ENCODE measurements at places on chromosomes 2 and 18.
A peak's percentile ranks its signal among the peaks of the same experiment; 100 is the strongest.

GRCh38 chr2:217016796-217017419, 157.0 kb upstream of the TNP1 start:
- no peak for DNase-seq

GRCh38 chr18:30957066-30957465, 85.5 kb downstream of the DSC3 start:
- DNase-seq, result no peak

DNA sequence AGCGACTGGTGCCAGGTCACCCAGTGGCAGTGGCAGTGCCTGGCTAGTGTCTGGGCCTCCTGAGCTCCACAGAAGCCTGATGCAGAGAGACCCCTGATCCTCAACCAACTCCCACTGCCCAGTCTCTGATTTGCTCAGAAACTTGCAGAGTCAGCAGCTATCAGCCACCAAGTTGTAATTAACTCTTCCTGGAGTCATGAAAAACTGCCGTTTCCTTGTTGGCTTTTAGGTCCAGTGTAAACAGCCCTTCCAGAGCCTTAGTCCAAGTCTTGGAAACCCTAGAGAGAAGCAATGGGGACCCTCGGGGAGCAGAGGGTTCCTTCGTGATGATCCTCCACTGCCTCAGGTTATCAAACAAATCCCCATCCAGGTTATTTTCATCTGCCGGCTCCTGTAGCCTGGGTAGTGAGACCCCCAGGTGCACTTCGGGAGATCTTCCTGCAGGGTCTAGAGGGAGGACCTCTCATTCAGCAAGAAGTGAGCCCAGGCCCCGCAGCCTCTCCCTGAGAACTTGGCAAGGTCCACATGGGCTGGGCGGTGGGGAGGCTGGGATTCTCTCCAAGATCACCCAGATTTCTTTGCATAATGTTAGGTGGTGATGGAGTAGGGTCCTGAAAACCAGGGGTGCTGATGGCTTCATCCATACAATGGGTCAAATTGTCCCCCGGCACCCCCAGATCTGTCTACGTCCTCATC, 137.7 kb upstream of the HDAC4 start:
- no peak for DNase-seq

DNA sequence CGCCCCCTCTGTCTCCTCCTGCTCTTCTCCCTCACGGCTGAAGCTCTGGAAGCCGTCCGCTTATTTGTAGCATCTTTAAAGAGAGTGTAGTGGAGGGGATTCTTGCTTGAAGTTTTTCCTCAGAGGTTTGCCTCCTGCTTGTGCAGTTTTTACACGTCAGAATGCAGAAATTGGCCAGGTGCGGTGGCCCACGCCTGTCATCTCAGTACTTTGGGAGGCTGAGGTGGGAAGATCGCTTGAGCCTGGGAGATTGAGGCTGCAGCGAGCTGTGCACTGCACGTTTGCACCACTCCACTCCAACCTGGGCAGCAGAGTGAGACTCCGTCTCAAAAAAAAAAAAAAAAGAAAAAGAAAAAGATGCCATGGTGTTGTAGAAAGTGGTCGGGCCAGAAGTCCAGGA, 69.0 kb downstream of the ITGB1BP1 start:
- no peak for DNase-seq

GRCh38 chr2:203915256-203915655, 21.3 kb upstream of the ICOS start:
- no peak for DNase-seq

- no peak for DNase-seq
Observed at GRCh38 chr18:54267701-54268100, 1.6 kb upstream of the POLI start.

- DNase-seq, result peak; percentile 90
Observed at GRCh38 chr2:95231723-95232122, 24.4 kb downstream of the ZNF892 start.

- no peak for DNase-seq
Observed at GRCh38 chr2:45851111-45851510, 199.6 kb downstream of the PRKCE start.

DNA sequence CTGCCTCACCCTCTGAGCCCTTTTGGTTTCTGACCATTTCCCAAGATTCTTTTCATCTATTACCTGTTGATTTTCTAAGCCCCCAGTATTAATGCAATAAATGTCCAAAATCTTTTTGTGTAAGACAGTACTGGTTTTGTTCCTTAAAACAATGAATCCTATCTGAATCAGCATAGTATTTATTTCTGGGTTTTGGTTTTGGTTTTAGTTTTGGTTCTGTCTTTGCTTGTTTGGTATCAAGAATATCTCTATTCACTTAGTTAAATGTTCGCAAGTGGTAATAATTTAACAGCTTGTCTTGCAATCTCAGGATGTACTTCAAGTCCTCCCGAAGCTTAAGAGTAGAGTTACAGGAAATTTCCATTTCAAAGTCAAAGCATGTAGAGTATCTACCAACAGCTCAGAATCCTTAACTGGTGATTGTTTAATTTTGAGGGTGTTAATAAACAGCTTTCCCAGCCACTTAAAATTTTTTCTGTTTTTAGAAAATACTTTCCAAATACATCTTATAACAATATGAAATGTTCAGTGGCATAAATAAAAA, 67.7 kb upstream of the NEDD4L start:
- no peak for DNase-seq

GRCh38 chr2:204507636-204508035, 37.6 kb upstream of the PARD3B start:
- no peak for DNase-seq

GRCh38 chr2:54207666-54208195, 48.3 kb downstream of the TSPYL6 start:
- peak; percentile 57 for DNase-seq

DNA sequence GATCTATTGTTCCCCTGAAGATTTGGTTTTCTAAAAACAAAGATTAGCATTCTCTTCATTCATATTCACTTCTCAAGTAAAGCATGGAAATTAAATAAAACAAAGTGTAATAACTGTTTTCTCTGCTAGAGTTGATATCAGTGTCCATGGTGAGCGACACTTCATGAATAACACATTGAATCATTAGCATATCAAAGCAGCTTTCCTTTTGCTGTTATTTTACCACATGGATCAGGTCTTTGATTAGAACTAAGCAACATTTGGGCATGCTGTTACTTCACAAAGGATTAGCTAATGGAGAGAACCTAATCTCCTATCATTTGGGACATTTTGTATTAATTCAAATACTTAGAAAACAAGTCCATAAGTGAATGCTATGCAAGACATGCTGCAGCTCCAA, 368.8 kb upstream of the CDH19 start:
- DNase-seq, result no peak

DNA sequence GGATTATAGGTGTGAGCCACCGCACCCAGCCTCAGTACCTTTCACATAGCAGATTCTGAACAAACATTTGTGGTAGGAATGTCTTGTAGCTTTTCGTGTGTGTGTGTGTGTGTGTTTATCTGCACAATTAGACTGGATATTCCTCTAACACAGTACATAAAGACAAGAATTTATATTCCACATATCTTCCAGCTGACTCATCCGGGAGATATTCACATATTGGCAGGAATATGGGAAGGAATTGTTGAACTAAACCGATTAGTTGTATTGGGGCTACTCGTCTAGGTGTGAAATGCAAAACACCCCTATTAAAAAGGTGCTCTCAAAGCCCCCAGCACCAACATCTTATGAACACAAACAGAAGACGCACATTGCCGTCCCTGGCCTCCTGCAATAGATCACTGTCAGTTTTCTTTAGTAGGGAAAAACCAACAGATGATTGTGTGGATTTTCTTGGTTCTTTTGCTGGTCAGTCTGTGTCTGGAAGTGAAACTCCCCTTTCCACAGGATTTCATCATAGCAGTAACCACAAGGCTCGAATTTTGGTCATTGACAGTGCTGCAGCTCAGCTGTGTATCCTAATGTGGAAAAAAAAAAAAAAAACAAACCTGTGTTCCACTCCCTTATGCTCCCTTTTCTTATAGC, 208.5 kb upstream of the ACVR2A start:
- peak; percentile 92 for DNase-seq

DNA sequence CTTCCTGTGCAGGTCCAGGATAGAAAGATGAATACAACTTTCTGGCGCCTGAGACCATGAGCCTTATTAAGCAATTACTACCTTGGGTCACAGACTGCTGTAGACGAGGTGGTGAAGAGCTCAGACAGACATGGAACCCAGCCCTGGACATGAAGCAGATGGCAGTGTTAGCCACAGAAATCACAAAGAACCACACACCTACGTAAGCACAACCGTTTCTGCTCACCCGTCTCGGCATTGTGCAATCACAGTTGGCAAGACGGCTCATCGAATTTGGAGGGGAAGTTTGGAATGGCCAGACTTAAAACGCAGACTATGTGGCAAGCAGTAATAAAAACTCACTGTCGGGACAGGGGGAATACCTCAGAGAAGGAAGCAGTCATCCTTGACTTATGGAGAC, 24.3 kb upstream of the ASPRV1 start:
- DNase-seq, result no peak

GRCh38 chr2:52974127-52974526, 793.5 kb upstream of the CHAC2 start:
- no peak for DNase-seq

DNA sequence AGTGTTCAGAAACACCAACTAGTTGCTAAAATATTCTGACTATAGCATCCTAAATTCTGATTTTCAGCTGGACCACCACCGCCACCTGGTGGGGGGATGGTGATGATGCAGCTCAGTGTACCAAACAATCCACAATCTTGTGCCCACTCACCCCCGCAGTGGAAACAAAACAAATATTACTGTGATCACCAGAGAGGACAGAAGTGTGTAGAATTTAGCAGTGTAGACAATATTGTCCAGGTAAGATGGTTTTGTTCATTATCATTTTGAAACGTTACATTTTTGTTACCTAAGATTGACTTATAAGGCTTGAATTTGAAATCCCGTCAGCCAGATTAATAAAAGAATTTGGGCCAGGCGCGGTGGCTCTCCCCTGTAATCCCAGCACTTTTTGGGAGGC, 31.7 kb upstream of the UBXN4 start:
- peak; percentile 9 for DNase-seq

DNA sequence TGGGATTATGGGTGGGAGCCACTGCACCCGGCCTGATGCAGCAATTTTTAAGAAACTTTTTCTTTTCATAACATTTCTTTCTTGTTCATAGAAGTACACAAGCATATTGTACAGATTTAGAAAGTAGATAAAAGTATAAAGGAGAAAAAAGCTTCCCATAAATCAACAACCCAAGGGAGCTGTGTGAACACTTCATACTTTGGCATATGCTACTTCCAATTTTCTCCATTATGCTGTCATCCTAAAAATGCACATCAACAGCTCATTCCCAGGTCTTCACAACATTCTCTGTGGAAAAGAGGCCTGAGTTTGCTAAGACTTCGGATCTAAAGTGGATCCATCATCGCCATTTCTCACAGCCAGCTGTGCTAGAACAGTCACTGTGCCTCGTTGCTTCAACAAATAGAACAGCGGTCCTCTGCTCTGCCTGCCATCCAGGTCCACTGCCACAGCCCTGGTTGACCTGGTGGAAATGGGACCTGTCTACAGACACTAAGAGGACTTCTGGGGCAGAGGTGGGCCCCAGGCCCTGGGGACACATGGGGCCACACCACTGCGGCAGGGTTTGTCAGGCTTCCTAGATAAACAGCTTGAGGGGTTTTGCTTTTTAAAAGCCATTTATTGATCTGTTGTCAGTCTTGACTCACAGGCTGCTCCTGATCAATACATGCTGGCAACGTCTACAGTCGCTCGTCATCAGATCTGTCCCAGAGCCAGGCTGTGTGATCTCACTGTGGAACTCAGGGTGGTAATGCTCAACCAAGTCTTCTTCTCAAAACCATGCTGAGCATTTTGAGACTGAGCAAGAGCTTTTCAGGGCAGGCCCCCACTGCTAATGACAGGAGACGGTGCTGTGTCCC, 72.7 kb upstream of the MGAT4A start:
- DNase-seq, result no peak

- no peak for DNase-seq
Observed at GRCh38 chr2:113898081-113898480, 8.2 kb downstream of the ACTR3 start.

- DNase-seq, result no peak
Observed at GRCh38 chr18:40388121-40388520, 1566.9 kb upstream of the PIK3C3 start.
